ENCODE measurements at places on chromosomes 12 and 14.

DNA sequence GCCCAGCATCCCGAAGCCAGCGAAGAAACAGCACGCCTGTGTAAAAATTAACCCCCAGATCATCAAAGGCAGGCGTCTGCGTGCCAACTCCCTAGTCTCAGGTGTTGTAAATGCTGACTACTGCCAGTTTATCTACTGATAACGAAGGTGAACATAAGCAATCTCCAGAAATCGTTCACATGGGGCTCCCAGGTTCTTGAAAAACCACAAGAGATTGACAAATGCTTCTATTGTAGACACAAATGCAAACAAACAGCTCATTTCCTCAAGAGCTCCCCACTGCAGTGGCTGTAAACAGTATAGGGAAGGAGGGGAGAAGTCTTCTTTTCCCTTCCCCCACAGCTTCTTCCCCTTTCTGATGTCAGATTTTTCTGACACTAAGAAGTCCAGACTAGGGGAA is 5.3 kb upstream of the PLEKHG3 start:
- no peak for DNase-seq

DNA sequence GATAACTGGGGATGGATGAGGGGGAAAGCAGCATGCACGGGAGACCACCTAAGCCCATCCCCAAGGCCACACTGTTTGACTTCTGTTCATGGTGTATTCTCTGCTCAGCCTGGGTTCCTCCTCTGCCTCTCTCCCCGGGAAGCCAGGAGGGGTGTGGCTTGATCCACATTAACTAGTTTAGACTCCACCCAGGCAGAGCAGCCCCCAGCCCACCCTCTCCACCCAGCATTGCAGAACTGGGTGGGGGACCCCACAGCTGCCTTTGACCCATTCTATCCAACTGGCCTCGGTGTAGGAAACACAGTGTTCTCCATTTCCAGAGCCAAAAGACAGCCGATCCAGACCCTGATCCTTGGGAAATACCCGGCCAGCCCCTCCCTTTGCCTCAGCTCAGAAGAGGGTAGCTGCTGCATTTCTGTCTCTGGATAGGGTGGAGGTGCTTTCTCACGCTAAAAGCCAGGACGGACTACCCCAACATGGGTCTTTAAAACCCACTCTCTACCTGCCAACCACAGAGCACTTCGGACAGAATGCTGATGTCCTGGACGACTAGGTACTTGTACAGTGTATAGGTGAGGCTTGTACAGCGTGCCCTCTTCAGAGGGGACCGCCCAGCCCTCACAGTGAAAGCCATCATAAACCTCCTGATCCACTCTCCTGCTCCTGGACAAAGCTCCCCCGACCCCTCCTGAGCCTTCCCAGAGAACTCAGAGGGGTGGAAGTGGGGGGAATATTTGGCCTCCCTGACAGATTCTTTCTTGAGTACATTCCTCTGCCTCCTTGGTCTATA is 9.4 kb downstream of the SPRYD3 start:
- DNase-seq = no peak

GRCh38 chr14:54211551-54212308 is 185.1 kb upstream of the CDKN3 start:
- DNase-seq = no peak

GRCh38 chr12:104702565-104703139 is 245.9 kb downstream of the CHST11 start:
- no peak for DNase-seq

GRCh38 chr14:88981948-88982347 is 157.5 kb downstream of the TTC8 start:
- DNase-seq = no peak

DNA sequence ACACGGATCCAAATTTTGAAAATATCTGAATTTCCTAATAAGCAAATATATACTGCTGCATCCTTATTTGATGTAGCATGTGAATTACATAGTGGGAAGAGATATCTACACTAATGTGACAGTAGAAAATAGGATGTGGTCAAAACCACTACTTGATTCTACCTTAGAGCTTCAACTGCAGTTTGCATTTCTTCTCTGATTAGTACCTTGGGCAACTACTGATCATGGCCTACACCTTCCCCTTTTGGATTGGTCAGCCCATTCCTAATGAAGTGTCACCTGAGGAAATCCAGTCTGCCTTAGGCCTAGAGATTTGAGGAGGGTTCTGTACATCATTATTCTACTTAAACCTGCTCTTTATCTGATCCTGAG is 10.7 kb downstream of the LLPH start:
- no peak for DNase-seq

GRCh38 chr14:20904393-20905029 is 13.3 kb downstream of the RNASE3 start:
- no peak for DNase-seq

- DNase-seq = no peak
Observed at GRCh38 chr12:123681605-123682004, 10.7 kb downstream of the TCTN2 start.

DNA sequence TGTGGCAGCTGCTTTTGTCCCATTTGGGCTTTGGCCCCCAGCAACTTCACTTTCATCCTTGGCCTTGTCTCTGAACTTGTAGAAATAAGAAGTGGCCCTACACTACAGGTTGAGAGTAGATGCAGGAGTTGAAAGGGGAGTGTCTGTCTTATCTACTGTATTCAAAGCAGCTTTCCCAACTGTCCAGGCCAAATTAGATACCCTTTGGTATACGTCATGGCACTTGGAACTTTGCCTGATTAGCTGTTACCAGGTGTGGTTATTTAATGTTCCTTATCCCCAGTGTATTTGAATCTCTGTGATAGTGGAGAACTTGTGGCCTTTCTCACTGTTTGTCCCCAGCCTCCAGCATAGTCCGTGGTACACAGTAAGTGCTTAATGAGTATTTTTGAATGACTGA is 33.5 kb downstream of the SUDS3 start:
- DNase-seq = no peak

- no peak for DNase-seq
Observed at GRCh38 chr12:38875586-38876228, 29.7 kb downstream of the CPNE8 start.

- no peak for DNase-seq
Observed at GRCh38 chr14:68733086-68733914, 59.6 kb downstream of the ZFP36L1 start.

GRCh38 chr12:102951841-102952240 is 5.6 kb upstream of the ASCL1 start:
- no peak for DNase-seq

DNA sequence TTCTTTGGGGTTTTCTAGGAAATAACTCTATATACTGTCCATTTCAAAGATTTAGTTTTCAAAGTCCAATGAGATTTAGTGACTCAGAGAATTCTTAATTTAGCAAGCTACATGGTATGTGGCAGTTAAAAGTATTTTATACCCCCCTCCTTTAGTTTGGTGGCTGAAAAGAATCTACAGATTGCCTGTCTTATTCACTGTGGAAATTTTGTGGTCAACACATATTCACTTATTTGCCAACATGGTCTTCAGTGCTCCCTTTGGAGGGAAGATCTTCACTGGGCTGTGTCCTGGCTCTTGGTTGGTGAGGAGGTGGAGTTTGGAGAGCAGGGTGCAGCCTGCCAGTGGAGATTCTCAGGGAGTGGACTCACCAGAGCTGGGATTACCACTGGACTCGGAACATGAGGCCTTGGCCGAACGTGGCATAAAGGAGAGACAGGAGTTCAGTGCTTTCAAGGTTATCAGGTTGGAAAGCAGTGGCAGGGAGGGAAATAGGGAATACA is 39.8 kb downstream of the SAMD4A start:
- DNase-seq = no peak

GRCh38 chr12:95633732-95634465 is 82.6 kb upstream of the USP44 start:
- DNase-seq = no peak

DNA sequence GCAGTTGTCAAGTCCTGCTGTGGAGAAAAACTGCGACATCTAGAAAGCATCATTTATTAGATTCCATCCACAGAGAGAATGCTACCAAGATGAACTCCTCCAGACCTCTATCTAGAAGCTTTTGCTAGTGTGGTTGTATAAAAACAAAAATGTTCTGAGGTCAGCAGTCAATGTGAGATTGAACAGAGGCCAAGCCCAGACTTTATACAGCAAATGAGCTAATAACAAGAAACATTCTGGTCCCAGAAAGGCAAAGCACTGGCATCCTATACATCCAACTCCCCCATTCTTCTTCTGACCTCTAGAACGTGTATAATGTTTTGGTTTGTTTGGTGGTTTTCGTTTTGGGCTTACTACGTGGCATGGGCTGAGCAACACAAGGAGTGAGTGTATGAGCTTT is 26.7 kb upstream of the RIN3 start:
- no peak for DNase-seq

- DNase-seq = no peak
Observed at GRCh38 chr12:59372956-59373355, 222.9 kb upstream of the SLC16A7 start.

- DNase-seq = peak; percentile 99
Observed at GRCh38 chr14:105020815-105021655, at the start of gene CDCA4. Gene CDCA4, minus strand, starts transcription at chr14:105021083. Its CDS starts 9,154 bp downstream, at chr14:105011929.

- DNase-seq = no peak
Observed at GRCh38 chr14:92263681-92264080, 59.3 kb upstream of the SLC24A4 start.

DNA sequence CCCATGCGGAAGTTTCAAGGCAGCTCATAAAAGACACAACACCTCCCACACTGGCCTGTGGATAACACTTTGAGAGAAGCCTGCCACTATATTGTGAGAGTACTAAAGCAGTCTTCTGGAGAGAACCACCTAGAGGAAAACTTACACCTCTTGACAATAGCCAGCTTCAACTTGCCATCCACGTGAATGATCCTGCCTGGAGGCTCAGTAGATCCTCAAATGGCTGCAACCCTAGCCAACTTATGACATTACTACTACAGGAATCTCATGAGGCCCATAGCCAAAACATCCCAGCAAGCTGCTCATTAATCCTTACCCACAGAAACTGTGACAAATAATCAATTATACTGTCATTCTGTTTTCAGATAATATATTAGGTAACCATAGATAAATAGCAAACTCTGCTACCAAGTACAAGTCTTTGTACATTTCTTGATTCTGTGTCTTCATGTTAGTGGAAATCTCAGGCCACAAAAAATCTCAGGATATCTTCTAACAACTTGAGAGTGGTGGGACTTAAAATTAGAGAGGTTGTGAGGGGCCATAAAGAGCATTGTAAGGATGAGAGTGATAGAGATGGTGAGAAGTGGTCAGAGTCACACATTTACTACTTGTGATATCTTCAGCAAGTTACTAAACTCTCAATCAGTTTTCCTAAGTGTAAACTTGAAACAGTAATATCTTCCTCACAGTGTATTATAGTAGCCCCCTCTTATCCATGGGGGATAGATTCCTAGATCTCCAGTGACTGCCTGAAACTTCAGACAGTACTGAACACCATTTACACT is 368.0 kb downstream of the C12orf50 start:
- no peak for DNase-seq

DNA sequence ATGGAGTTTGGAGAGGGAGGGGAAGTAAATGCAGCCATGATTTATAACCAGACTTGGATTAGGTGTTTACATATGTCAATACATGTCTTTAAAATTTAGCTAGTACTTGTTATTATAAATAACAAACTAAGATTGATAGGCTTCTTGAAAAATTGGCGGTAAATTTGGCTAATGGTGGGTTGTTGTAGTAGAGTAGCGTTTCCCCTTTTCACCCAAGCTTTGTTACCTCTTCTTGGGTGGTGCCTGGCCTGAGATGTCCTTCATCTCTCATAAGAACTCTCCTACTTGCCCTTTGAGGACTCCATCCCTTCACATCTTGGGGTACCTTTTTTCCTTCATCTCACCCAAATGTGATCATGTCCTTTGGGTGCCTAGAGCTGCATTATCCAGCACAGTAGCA is 11.2 kb downstream of the MARK3 start:
- no peak for DNase-seq

DNA sequence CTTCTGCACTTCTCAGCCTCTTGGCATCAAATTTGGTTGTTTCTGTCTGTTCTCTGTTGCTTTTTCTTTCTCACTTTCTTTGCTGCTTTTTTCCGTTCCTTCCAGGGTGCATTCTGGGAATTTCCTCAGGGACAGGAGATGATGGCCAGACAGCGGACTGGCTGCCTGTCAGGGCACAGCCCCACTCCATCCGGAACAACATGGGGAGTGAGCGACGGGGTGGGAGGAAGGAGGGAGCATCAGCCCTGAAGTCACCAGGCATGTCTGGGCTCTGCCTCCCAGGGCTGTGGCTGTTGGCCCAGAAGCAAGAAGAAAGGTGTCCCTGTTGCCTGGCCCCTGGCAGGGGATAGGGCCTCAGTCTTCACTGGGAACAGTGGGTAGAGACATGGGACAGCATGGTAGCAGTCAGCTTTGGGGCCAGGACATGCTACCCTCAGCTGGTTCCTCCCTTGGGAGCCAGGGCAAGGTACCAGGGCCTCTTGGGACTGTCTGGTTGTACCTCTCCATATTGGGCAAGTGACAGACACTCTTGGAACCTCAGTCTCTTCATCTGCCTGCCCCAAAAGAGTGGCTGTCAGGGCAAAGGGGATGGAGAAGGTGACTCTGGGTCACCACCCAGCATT is 8.6 kb downstream of the PGF start:
- DNase-seq = no peak

GRCh38 chr12:71664411-71665089 is 449 bp downstream of the THAP2 start:
- DNase-seq = peak; percentile 59

DNA sequence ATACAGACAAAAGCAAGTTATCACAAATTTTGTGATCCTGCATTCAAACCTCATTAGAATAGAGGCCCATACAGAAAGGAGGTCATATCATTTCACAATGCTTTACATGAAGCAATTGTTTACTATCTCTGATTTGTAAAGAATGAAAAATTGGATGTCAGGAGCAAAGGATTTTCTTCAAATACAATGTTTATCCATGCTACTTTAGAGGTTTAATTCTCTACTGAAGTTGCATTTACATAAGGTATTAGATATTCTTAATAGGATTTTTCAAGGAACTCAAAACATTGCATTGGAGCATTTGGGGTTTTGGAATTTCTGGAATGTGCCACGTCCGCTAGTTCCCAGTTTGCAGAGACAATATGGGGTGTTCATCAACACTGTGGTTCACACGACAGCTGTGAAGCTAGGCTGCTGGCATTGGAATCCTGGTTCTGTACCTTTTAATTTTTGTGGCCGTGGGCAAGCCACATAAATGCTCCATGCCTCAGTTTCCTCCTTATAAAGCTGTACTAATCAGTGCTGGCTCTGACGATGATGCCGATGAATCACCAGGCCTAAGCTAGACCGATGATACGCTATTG is 174.8 kb downstream of the APAF1 start:
- DNase-seq = no peak

DNA sequence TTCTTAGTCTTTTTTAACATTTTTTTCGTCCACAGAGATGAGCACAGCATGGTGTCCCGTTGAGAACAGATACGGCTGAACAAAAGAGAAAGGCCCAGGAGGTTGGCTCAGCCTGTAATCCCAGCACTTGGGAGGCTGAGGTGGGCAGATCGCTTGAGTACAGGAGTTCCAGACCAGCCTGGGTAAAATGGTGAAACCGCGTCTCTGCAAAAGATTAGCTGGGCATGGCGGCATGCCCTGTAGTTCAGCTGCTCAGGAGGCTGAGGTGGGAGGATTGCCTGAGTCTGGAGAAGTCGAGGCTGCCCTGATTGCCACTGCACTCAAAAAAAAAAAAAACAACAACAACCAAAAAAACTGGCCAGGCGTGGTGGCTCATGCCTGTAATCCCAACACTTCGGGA is 5.9 kb upstream of the EP400 start:
- no peak for DNase-seq

All from COR-L47 (cell line).